Occipital lobe (tissue), 3 donors: ENCODE measurements at places on chromosomes 12 and 14. TPM values are rescaled to one million over a fixed set of nuclear protein-coding genes. Genes with fewer than 3 reads are reported as not detected.

EID3 gene
- total RNA-seq: 5.5 TPM

GRCh38 chr12:122084857-122085405 lies 6.4 kb downstream of the MLXIP start:
- no peak for DNase-seq

KRT6C gene
- not detected for total RNA-seq

- no peak for DNase-seq
Observed at GRCh38 chr12:108802101-108802961, 55.1 kb downstream of the SSH1 start.

- DNase-seq: no peak
Observed at GRCh38 chr12:22631863-22632463, 7.0 kb downstream of the ETNK1 start.

- no peak for DNase-seq
Observed at GRCh38 chr12:98228683-98229539, 286.5 kb upstream of the TMPO start.

OLR1 gene
- total RNA-seq: 7.3 TPM
